ENCODE measurements at places on chromosomes 1 and 21. TPM values are rescaled to one million over a fixed set of nuclear protein-coding genes. Genes with fewer than 3 reads are reported as not detected.

Gene FAM151A
- total RNA-seq = 0.15 TPM

Gene IGSF9
- 0.29 TPM for total RNA-seq

Gene ACTN2
- total RNA-seq = not detected

Gene OR2T2
- not detected for total RNA-seq

Gene GFI1
- 0.26 TPM for total RNA-seq

Gene TRIM67
- 0.12 TPM for total RNA-seq

Gene TCEA3
- 0.42 TPM for total RNA-seq

Gene PLA2G2A
- total RNA-seq = not detected

Gene NCF2
- 3.3 TPM for total RNA-seq

Gene INSRR
- total RNA-seq = not detected

Gene TMEM240
- total RNA-seq = 0.68 TPM
